Panc1 (cell line): ENCODE measurements at places on chromosomes 3 and 15.

- DNase-seq: no peak
Measured at GRCh38 chr3:18987862-18988447, 160.4 kb upstream of the KCNH8 start.

- DNase-seq: no peak
Measured at GRCh38 chr15:82018201-82018600, 27.6 kb downstream of the MEX3B start.

DNA sequence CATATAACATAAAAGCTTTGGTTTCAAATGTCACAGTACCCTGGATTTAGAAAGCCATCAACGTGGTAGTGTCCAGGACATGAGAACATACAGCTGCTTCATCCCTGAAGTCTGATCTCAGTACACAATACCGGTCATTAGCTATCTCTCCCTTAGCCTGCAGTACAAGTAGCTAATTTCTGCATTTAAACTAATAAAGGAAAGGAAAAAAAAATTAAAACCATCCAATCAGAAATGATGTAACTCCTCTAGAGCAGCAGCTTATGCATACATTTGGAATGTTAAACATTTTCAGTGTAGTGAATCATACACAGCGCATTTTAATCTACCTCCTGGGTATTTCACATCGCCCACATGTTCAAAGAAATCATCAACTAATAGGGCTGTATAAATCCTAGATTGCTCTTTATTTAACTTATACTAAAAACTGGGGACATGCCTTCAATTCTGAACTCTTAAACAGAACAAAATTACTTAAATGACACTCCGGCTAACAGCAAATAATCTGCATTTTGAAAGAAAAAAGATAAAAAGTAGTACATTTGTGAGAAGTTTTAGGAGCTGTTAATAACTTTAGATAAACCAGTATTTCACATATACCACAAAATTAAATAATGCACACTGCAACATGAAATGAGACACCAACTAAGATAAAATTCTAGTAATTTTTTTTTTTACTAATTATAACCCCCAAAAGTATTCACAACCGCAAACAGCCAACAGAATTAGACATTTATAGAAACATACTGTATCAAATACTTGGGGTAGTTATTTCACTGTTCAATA lies 3.7 kb downstream of the IGF2BP2 start:
- DNase-seq: peak; percentile 80

GRCh38 chr15:82140886-82141285 lies 95.1 kb upstream of the MEX3B start:
- DNase-seq: no peak

DNA sequence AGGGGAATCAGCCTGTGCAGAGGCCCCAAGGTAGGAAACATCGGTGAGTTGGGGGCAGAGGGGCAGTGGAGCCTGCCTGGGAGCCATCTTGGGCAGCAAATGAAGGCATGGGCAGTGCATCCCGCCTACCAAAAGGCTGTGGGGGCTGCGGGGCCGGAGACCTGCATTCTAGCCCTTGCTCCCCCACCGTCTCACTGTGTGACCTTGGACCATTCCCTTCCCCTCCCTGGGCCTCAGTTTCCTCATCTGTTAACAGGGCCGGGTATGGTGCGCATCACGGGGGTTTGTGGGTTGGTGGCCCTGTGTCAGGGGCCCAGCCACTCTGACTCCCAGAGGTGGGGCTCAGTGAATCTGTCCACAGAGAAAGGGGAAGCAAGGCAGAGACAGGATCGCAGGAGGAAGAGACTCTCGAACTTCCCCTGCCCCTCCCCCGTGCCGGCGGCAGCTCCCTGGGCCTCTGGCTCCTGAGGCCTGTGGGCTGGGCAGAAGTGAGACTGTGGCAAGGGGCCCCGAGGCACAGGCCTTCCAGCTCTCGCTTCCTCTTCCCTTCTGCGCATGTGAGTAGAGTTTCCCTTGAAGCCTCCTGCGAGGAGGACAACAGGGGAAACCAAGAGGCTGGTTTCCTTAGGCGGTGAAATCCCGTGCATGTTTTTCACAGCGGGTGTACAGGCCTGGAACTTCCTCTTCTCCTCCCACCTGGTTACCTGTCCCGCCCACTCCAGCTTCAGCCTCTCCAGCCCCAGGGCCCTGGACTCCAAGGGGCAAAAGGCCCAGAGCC lies 42.9 kb downstream of the IDH2 start:
- no peak for DNase-seq

DNA sequence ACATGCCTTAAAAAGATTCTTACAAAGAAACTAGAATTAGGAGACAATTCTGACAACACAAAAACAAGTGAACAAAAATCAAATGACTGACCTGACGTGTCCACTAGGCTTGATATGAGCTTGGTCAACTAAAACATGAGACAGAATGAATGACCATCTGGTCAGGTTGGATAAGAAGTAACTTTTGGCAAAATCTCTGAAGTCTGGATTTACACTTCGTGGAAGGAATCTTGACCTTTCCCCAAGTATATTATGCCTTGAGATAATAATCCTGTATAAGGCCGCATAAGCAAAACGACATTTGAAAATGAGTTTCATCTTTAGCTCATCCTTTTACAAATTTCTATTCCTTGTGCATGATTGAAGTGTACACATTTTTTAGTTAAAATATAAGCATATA lies 1.1 kb upstream of the TF start:
- no peak for DNase-seq

DNA sequence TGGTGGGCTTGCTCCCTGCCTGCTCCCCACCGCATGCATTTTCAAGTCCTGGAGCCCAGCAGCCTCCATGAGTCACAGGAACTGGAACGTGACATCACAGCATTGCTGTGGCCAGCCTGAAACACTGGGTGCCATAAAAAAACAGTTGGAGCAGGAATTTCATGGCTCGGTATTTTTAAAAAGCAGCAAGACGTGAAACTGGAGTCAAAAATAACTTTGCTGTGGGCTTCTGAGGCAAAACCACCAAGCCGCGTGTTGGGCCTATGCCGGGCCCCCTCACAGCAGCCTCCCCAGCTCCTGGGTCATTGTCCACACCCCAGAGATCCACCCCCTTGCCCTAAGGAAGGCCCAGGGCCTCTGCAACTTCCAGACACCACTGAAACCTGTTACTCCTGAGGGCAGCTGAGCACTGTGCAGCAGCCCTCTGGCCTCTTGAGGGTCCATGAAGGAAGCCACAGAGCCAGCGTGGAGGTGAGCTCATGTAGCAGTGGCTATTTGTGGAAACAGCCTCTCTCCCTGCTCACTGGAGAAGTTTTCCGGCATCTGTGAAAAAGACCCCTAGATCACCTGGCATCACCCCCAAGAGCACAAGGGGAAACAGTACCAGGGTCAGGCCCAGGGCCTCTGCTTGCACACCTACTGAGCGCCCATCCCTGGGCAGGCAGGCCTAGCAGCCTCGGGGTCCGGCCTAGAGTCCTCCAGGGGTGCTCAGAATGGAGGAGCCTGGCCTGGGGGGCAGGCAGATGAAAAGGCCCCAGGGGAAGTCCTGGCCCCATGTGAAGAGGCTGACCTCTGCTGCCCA lies 34.0 kb upstream of the DUSP7 start:
- no peak for DNase-seq

GRCh38 chr3:94482686-94483085 lies 419.8 kb downstream of the NSUN3 start:
- DNase-seq: no peak

DNA sequence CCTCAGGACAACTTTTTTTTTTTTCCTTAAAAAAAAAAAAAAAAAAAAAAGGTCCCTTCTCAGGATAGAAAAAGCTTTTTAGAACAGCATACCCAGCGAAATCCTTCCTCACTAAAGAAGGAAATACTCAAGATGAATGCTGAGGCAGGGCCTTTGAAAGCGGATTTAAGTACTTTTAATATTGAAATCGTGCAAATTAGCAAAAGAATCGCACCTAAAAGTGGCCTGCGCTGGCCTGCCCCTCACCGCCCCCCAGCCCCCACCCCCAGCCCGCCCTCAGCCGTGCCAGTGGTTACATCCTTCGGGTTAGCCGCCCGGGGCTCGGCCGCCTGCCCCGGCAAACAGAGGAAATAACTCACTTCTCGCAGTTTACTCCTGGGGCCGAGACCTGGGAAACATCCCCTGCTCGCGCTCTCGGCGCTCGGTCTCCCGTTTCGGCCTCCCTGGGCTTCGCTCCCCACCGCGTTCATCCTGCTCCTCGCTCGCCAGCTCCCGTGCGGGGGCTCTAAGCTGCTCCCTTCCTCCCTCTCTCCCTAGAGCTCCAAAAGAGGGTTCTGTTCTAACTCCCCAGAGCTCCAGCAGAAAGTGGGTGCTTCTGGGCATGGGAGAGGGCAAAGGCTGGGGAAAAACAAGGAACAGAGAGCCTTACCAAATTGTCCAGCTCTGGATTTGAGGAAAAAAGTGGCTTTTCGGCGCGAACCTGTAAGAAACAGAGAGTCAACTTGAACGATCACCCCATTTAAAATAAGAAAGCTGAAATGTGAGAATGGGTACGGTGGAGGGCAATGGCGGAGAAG lies 5.2 kb downstream of the MEIS2 start:
- DNase-seq: no peak

- DNase-seq: no peak
Measured at GRCh38 chr3:55218577-55218976, 268.5 kb downstream of the WNT5A start.

DNA sequence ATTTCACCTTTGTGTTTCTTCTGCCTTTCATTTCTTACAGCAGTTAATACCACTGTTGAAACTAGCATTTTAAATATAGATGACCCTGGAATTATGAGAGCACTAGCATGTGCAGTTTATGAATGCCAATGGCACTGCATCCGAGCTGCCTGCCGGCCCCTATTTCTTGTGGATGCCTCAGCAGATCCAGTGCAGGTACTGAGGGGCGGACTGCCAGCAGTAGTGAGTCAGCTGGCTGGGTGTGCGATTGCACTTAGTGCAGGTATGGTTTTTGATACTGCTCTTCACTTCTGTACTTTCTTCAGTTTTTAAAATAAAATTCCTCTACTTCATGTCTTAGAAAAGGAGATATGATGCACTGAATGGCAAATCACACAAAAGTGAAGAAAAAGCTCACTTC lies 453.0 kb downstream of the DIPK2A start:
- no peak for DNase-seq

GRCh38 chr15:92322566-92323355 lies 70.9 kb upstream of the ST8SIA2 start:
- DNase-seq: no peak

DNA sequence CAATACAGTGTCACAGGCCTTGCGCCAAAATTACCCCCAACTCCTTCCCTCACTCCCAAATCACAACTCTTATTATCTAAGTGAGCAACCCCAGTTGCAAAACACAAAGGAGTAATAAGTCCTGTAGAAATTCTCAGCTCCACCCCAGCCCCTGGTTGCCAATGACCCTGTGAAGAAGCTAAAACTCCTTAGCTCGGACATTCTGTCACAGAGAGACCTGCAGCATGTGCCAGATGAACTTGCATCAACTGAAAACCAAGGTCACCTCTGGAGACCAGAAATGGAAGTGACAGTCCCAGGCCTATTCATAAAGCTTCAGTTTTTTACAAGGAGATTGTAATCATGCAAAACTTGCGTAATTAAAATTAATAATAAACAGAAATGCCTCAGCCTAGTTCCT lies 55.2 kb downstream of the RBPMS2 start:
- no peak for DNase-seq

DNA sequence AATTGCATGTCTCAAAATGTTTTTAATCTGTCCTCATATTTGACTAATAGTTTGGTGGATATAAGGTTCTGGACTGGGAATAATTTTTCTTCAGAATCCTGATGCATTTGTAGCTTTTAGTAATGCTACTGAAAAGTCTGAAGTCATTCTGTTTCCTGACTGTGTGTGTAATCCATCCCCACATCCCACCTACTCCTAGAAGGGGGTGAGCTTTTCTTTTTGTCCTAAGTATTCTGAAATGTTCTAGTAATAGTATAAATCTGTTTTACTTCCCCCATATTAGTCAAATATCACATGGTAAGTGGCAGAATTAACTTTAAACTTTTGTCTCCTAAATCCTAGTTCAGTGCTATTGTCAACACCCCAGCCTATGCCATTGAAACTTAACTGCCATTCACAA lies 162.8 kb downstream of the GREM1 start:
- no peak for DNase-seq

GRCh38 chr3:64901522-64901885 lies 213.7 kb upstream of the ADAMTS9 start:
- no peak for DNase-seq

- no peak for DNase-seq
Measured at GRCh38 chr15:95405447-95405846, 925.1 kb upstream of the NR2F2 start.

GRCh38 chr3:40417845-40418543 lies 31.0 kb downstream of the ENTPD3 start:
- DNase-seq: peak; percentile 13

DNA sequence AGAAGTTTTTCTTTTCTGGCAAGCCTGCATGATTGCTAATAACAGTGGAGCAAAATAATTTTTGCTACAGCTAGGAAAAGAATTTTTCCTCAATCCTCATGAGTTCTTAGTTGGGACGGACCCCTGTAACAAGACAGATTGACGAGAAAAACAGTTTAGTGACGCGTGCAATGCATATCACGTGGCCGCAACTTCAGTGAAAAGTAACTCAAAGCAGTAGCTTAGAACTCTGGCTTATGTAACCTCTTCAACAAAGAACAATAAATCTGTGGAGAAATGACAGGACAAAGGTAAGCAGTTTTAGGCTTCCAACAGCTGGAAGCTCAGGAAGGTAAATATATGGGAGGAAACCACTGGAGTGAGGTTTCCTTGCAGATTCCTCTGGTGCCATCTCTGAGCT lies 19.7 kb downstream of the FAM107A start:
- DNase-seq: no peak

DNA sequence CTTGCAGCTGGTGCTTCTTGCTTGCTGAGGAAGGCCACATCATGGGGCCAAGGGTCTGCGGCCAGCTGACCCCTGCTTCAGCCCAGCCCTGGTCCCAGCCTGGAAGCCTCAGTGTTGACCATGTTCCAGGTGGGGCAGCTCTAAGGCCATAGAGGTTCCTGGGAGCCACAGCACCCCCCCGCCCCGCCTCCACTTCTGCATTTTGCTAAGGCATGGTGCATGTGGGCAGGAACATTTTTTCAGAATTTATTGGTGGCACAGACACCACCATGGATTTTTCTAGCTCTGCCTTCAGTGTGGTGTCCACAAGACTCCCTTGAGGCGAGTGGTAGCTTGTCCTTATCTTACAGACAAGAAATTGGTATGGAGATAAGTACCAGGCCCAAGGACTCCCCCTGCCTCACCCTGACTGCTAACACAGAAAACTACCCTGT lies 1.9 kb upstream of the CHST14 start:
- no peak for DNase-seq

GRCh38 chr3:131224886-131225550 lies 156.6 kb upstream of the NUDT16 start:
- DNase-seq: no peak

GRCh38 chr3:184760337-184761074 lies 48.6 kb upstream of the MAGEF1 start:
- DNase-seq: no peak
